NCI-H510A (cell line): ENCODE measurements at places on chromosomes 5 and 9.

GRCh38 chr5:120512068-120512467 is 48.0 kb downstream of the PRR16 start:
- DNase-seq: no peak

GRCh38 chr5:124706729-124707361 is 39.6 kb downstream of the ZNF608 start:
- peak; percentile 47 for DNase-seq

GRCh38 chr9:6301858-6302257 is 26.3 kb upstream of the TPD52L3 start:
- no peak for DNase-seq

DNA sequence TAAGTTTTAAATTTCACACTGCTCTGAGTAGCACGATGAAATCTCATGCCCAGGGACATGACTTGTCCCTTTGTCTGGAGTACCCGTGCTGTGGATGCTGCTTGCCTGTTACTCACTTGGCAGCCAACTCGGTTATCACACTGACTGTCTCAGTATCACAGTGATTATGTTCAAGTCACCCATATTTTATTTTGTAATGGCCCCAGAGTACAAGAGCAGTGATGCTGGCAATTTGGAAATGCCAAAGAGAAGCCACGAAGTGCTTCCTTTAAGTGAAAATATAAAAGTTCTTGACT is 22.8 kb upstream of the SCGB3A2 start:
- DNase-seq: no peak

- no peak for DNase-seq
Measured at GRCh38 chr9:135522137-135522877, 1.1 kb downstream of the LCN1 start.

DNA sequence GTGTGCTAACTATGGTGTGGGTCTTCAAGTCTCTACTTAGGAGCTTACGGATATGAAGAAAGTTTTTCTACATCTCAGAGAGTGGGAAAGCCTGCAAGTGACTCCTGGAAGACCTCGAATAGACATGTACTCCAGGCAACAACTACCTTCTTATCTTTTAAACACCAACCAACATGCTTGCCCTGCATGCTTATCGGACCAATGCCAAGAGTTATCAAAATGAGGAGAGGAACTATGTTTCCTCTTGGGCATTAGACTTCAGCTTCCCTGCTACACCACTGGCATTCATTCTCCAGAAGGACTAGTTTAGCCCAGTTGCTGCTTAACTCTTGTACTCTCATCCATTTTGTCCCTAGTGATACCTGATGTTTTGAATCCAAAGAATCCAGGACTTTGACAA is 74.7 kb upstream of the MAN2A1 start:
- DNase-seq: no peak

GRCh38 chr5:107373549-107374263 is 297.0 kb downstream of the EFNA5 start:
- DNase-seq: no peak

DNA sequence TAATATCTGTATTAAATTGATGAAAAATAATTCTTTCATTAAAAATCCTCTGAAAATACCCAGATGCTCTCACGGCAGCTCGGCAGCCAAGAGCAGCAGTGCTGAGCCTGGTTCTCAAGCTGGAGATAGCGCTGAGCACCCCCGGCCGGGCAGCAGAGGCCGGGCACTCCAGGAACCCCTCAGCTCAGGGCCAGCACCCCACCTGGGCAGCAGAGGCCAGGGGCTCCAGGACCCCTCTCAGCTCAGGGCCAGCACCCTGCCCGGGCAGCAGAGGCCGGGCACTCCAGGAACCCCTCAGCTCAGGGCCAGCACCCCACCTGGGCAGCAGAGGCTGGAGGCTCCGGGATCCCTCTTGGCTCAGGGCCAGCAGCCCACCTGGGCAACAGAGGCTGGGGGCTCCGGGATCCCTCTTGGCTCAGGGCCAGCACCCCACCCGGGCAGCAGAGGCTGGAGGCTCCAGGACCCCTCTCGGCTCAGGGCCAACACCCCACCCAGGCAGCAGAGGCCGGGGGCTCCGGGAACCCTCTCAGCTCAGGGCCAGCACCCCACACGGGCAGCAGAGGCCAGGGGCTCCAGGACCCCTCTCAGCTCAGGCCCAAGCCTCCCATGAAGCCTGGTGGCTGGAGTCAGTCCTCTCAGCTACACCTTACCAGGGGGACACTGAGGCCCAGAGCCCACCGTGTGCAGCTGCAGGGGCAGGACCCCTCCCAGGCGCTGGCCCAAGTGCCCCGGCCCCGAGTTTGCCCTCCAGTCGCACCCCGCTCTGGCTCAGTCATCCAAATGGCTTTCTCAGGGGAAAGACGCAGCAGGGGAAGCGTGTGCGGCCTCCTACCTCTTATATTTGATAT is 21.7 kb downstream of the CLPTM1L start:
- DNase-seq: no peak

- no peak for DNase-seq
Measured at GRCh38 chr9:81664638-81665222, 24.6 kb downstream of the TLE1 start.
